ENCODE measurements at places on chromosomes 6 and 20. TPM values are rescaled to one million over a fixed set of nuclear protein-coding genes. Genes with fewer than 3 reads are reported as not detected.

Gene STX11
- total RNA-seq, result 34.0 TPM

Gene PDE10A
- not detected for total RNA-seq

Gene TUBB1
- not detected for total RNA-seq

- peaks cover 48% of the 10 kb centered on the region for H3K4me1 ChIP-seq
- peak overlapping the region; percentile 87 for H3K27ac ChIP-seq
- H3K27me3 ChIP-seq, result no peaks in the 10 kb centered on the region
- H3K4me3 ChIP-seq, result peak overlapping the region; percentile 89
These were observed 1.1 kb upstream of the LSM14B start for GRCh38 chr20:62120990-62121775.

DNA sequence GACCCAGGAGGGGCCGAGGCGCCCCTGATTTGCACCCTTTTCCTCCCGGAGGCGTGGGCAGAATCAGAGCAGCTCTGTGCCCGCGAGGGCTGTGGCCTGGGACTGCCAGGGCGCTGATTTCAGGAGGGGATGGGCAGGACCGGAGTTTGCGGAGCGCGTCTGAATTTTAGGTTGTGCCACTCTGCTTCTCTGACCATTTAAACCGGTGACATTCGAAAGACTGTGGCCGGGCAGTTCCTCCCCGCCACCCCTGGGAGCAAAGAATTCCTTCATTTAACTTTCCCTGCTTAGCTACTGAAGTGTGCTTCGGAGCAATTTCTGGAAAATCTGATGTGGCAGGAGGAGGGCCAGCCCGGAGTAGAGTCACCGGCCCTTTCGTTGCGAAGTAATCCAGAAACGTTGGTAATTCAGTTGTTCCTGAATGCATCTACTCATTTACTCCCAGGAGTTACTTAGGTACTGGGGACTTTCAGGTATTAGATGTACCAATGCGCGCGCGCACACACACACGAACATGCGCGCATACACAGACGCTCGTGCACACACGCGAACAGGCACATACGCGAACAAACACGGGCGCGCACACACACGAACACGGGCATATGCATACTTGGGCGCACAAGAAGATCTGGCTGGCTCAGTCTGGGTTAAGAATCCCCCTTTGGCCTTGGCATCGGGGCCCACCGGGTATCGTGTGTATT, 568 bp downstream of the CCDC170 start:
- DNase-seq, result peak; percentile 10
- peak overlapping the region; percentile 74 for H3K4me3 ChIP-seq
- H3K27ac ChIP-seq, result no peak overlapping the region
- H3K27me3 ChIP-seq, result peaks cover 53% of the 10 kb centered on the region
- H3K36me3 ChIP-seq, result no peaks in the 10 kb centered on the region
